ENCODE measurements at places on chromosomes 16 and 17.

DNA sequence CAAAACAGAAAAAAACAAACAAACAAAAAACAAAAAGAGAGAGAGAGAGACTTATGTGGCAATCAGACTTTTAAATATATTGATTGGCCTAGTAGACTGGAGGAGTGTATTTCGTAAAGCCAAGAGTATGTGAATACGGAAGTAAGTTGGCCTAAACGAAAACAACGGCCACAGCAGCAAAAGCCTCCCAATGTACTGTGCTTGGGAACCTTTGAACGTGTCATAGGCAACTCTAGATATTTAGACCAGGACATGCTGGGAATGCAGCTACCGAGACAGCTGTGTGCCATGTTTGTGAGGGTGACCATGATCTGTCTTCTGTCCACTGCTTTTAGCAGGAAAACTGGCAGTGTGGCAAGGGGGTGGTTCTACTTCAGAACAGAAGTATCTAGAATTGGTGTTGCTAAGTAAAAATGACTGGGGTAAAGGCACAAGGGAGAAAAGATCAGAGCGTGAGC, 7.4 kb downstream of the MAF start:
- no peak for DNase-seq

DNA sequence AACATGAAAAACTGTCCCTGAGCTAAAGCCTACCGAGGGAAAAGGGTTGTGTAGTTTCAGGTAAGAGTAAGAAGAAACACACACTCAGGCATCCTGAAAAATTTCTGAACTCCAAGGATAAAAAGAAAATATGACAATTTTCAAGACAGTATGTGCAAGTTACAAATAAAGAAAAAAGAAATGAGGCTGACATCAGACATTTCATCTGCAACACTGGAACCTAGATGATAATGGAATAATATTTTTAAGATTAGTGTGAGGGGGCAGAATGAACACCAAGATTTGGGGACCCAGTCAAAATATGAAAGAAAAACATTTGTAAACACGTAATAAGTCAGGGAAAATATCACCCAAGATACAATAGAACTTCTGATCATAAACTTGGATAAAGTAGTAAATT, 135.9 kb upstream of the PSMD7 start:
- no peak for DNase-seq

- DNase-seq, result no peak
Observed at GRCh38 chr16:64171632-64172031, 950.2 kb downstream of the CDH11 start.

GRCh38 chr16:66572356-66572755, 6.1 kb downstream of the CMTM1 start:
- DNase-seq, result no peak

- DNase-seq, result no peak
Observed at GRCh38 chr17:72233986-72234385, 113.2 kb downstream of the SOX9 start.

- DNase-seq, result no peak
Observed at GRCh38 chr16:4338125-4338582, 13.0 kb downstream of the PAM16 start.

DNA sequence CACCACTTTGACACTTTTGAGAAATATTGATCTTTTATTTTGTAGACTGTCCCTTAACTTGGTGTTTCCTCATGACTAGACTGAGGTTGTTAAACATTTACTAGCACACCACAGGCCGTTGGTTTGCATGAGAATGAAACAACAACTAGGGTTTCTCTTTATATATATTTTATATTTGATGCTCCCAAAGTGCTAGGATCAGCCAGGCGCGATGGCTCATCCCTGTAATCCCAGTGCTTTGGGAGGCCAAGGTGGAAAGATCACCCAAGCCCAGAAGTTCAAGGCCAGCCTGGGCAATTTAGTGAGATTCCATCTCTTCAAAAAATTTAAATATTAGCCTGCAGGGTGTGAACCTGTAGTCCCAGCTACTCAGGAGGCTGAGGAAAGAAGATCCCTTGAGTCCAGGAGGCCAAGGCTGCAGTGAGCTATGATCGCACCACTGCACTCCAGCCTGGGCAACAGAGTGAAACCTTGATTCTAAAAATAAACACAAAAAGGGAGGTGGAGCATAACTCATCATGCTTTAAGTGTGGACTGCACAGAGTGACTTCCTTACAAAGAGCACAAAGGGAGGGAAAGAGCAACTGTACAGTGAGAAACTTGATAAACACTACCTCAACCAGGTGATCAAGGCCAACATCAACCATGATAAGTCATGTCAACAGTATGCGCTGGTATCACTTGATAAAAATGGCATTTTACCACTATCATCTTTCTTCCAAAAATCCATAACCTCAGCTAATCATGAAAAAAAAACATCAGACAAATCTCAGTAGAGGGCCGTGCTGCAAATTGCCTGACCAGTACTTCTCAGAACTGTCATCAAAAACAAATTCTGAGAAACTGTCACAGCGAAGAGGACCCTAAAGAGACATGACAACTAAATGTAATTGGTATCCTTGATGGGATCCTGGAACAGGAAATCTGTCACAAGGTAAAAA, 72.8 kb upstream of the ATF7IP2 start:
- no peak for DNase-seq

GRCh38 chr16:11334831-11335404, 10.3 kb upstream of the RMI2 start:
- DNase-seq, result no peak

GRCh38 chr17:73187203-73187769, 5.6 kb upstream of the COG1 start:
- no peak for DNase-seq

- no peak for DNase-seq
Observed at GRCh38 chr16:54336631-54337204, 50.1 kb upstream of the IRX3 start.

DNA sequence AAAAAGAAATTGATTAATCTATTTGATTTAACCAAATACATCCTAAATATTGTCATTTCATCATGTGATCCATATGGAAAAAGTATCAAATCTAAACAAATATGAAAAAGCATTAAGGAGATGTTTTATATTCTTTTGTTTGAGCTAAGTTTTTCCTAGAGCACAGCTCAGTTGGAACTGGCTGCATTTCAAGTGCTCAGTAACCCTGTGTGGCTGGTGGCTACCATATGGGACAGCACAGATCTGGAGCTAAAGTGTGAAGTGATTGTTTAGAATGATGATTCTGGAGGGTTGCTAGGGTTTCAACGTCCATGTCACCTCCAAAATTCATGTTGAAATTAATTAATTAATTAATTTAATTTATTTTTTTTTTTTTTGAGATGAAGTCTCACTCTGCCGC, 137.5 kb downstream of the XYLT1 start:
- DNase-seq, result no peak

DNA sequence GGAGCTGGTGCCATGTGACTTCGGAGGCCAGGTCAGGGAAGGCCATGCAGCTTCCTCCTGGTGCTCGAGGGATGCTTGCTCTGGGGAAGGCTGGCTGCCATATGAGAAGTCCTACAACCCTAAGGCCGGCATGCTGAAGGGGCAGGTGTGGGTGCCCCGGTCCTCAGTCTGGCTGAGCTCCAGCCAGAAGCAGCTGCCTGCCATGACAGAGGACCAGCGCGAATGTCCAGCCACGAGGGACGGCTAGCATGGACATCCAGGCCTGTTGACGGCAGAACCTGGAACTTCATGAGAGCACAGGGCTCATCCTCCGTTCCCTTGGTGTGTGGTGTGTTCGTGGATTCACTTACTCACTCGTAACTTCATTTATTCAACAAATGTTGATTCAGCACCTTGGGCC, 140.6 kb downstream of the IRF8 start:
- no peak for DNase-seq

DNA sequence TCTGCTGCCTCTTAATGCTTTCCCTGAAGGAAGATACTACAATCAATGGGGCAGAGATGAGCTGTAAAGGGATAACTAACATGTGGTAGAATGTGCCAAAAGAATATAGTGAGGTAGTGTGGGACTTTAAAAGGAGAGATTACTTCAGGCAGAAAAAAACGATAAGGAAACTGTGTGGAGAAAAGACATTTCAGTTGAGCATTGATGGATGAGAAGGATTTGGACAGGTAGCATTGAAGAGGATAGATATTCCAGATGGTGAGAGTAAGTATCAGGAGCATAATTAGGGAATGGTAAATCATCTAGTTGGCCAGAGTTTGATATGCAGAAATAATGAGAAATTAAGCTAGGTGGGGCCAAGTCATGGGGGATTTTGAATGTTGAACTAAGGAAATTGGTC, 97.3 kb downstream of the NLK start:
- DNase-seq, result no peak

DNA sequence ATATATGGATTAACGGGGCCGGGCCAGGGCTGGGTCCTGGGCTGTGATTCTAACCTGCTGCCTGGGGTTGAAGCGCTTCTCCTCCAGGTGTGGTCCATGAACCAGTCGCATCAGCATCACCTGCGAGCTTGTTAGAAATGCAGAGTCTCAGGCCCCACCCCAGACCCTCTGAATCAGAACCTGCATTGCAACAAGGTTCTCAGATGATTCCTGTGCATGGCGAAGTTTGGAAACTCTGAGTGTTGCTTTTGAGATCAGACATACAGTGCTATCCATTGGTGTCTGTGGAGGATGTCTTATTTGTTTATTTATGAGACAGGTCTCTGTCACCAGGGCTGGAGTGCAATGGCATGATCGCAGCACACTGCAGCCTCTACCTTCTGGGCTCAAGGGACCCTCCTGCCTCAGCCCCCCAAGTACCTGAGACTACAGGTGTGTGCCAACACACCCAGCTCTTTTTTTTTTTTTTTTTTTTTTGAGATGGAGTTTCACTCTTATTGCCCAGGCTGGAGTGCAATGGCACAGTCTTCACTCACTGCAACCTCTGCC, 99.8 kb downstream of the PITPNC1 start:
- DNase-seq, result no peak

DNA sequence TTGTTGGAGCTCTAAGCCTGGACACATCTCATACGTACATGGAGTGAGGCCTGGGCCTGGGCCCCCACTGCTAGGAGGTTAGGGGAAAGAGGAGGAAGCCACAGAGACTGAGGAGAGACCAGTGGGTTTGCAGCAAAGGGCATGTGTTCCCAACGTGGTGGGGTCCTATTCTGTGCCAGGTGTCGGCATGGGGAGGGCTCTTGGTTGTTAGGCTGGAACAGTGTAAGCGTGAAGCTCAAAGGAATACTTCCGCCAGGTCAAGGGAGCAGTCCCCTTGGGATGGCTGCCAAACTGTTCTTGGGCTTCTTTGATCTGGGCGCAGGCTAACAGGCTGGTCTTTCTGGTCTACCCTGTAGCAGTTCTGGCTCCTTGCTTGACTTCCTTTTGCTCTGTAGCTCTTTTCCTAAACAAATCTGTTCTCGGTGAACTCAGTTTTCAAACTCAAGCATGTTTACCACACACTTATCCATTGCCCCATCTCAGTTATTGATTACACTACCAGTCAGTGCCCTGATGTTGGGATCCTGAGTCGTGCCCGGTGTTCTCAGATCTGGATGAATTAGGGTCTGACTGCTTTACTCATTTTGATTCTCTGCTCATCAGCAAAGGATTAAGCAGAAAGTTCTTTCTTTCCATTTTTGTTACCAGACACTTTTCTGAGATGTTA, 36.4 kb downstream of the GPT2 start:
- no peak for DNase-seq

DNA sequence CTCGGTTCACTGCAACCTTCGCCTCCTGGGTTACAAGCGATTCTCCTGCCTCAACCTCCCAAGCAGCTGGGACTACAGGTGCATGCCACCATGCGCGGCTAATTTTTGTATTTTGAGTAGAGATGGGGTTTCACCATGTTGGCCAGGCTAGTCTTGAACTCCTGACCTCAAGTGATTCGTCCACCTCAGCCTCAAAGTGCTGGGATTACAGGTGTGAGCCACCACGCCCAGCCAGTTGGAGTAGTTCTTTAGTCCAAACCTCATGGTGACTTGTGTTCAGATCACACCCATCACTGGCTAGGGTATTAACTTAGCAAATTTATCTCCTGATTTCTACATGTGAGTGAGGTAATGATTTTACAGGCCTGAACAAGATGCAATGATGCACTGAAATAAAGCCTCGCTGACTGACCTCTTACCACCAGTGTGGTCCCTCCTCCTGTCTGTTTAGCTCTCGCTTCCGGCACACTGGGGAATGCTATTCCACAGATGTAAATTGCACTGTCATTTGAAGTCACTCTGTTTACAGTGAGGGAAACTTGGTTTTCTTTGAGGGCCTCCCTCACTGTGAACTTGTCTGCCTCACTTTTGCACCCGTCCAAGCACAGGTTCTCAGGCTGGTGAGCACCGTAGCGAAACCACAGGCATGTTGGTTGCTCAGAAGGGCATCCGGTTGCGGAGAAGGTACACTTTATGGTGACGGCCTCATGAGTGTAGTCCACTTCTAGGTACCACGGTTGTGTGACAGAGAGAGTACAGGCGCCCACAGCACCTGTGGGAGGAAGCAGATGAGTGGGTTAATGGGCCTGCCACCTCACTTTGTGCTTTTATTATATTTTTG, 5.5 kb downstream of the IGSF6 start:
- no peak for DNase-seq

- DNase-seq, result no peak
Observed at GRCh38 chr16:65541646-65542045, 419.8 kb upstream of the CDH11 start.

GRCh38 chr17:7444682-7445618, at the start of gene CHRNB1:
Gene CHRNB1, plus strand, starts transcription at chr17:7445061. Its CDS starts 67 bp downstream, at chr17:7445128.
- peak; percentile 35 for DNase-seq

DNA sequence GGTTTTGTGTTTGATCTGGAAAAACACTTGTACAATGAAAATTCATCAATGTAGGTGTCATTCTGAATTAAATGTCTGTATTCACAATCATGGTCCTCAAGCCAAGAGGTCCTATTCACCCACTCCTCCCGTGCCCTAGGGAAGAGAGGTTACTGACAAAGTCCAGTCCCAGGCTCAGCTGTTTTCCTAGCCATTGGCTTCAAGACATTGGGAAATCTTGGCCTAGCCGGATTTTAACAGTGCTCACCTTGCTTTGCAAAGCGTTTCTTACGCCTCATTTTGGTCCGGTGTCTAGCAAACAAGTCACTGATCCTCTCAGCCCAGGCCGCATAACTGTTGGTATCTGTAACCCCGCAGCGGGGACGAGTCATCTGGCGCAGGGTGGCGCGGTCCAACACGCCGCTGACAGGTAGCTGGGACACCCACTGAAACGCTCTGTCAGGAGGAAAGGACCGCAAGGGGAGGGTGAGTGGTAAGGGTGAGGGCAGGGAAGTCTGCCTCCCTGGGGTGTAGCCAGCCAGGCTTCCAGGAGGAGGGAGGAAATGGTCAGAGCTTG, 16.7 kb downstream of the MMP28 start:
- no peak for DNase-seq

DNA sequence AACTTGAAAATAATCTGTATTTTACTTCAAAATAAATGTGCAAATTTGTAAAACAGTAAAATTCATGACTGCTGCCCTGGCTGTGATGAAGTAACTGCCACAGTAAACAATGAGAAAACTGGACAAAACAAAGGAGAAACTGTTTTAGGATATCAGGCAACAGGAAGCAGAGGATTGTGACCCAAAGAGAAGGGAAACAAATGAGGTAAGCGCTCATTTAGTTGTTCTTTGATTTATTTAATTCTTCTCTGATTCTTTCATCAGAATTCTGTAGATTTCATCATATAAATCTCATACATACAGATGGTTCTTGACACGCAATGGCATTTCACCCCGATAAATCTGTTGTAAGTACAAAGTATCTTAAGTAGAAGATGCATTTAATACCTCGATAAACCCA, 198.1 kb upstream of the AXIN2 start:
- no peak for DNase-seq
